ENCODE measurements at places on chromosomes 5 and 9.

DNA sequence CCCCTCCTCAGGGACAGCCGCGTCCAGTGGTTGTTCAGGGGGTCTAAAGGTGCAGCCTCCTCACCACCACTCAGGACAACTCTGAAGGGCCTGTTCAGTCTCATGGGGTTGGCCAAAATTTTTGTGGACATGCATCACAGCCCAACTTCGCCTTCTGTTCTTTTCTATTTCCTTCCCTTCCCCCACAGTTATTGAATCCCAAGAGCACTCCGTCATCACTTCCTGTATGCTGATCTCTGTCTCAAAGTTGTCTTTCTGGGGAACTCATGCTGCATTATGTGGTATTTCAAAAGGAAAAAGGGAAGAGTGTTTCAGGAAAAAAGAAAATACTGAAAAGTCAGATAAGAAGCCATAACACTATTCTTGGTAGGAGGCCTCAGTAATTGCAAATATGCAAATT lies 355.4 kb downstream of the CAAP1 start:
- DNase-seq = no peak

DNA sequence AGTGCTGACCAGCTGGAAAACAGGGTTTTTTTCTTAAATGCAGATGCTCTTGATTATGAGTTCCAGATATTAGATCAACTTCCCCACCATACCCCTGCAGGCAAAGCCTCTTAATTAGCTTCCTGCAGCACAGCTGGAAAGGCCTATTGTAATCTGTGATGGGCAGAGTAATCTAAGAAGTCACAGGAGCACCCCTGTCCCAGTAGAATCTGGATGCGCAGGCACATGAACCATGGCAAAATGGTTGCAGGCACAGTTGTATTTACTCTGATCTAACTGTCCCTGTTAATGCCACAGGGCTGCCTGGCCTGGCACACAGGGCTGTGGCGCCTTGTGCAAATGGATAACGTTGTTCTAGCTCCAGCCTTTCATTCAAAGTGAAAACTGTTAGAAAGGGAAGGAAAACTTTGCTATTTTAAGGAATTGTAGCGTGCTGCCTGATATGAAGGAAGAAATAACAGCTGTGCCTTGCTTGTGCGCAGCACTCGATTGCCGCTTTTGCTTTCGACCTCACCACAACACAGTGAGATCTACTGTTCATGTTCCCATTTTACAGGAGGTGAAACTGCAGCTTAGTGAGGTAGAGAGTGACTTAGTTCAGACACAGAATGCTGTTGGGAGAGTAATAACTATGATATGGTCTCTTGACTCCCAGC lies 2.3 kb downstream of the TGFBI start:
- DNase-seq = peak; percentile 71

GRCh38 chr5:139551191-139551889 lies 9.8 kb upstream of the UBE2D2 start:
- DNase-seq = no peak

DNA sequence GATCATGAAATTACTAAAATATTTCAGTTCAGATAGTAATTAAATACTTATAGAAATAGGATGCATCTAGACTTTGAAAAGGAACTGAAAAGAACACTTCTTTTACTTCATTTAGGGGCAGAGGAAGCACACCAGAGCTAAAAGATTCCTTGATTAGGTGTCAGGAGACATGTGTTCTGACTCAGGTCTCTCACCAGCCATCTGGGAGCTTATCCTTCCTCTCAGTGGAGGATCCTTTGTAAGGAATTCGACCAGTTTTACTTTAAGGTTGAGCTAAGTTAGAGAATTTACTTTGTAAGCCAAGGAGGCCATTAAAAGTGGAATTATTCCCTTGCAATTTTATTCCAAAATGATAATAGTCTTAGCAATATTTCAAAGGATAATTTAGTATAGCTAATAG lies 16.7 kb downstream of the VCAN start:
- no peak for DNase-seq

DNA sequence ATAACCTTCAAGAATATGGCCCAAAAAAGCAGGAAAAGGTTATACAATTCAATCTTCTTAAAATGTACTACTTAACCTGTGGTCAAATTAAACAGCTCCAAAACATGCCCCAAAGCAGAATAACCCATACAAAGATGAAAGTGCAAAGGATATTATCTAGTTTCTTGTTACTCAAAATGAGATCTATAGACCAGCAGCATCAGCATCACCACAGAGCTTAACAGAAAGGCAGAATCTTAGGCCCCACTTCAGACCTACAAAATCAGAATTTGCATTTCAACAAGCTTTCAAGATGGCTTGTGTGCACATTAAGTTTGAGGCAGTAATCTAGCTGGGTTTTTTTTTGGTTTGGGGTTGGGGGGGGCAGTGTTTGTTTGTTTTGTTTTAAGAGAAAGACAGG lies 54.0 kb downstream of the SCAI start:
- DNase-seq = no peak

- DNase-seq = no peak
These were observed 10.5 kb upstream of the ZNF354A start for GRCh38 chr5:178740921-178741320.

- DNase-seq = no peak
These were observed 6.5 kb downstream of the ADAMTS13 start for GRCh38 chr9:133428617-133429101.

- no peak for DNase-seq
These were observed 59.3 kb upstream of the ADAMTS16 start for GRCh38 chr5:5080790-5081189.

- DNase-seq = peak; percentile 64
These were observed 51.5 kb downstream of the COL15A1 start for GRCh38 chr9:98995059-98995671.
